ENCODE measurements at places on chromosomes 1 and 21.

DNA sequence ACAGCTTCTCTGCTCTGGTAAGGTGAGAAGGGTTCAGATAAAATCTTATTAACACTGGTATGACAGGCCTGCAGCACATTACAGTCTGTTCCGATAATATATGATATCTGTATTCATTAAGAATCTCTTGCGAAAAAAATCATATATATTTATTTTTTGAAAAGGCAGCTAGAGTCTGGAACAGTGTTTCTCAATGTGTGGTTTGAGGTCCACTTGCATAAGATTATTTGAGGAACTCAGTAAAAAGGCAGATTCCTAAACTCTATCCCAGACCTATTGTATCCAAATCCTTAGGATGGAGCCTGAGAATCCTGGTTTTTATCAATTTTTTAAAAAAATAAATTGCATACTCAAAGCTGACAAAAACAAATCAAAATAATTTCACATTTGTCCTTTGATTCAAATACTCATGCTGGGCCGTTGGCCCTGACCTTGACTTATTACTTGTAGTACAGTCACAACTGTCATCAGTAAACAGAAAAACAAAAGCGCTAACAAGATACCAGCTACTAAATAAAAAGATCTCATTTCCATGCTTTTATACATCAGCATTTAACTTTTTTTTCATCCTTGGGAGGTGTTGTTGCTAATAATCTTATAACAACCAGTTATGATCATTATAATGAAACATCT, 60.6 kb downstream of the RGS2 start:
- no peak for DNase-seq

- no peak for DNase-seq
These were observed 588 bp downstream of the FLVCR1 start for GRCh38 chr1:212858461-212859265.

DNA sequence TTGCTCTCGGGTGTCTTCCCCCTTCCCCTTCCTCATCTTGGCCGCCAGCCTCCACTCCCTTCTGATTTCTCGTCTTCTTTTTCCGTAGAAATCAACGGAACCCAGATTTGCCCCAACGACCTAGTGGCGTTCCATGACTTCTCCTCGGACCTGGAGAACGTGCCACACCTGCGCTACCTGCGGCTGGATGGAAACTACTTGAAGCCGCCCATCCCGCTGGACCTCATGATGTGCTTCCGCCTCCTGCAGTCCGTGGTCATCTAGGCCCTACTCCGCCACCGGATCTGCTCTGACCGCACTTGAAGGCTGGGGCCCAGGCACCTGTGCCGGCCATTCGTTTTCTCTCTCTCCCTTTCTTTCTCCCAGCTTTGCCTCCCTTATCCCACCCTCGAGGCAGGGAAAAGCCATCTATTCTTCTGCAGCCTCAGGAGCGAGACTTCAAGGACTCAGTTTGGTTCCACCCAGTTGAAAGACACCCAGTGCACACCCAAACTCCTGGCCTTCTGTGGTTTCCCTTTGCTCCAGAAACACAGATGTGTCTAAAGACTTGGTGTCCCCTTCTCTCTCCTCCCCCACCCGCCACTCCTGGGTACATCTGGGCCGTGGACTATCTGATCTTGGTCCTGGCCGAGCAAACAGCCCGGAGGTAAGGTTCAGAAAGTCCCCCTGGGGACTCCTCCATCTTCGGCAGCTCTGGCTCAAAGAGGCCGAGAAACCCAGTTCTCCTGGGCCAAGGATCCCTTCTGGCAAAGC, 7.2 kb upstream of the OPTC start:
- no peak for DNase-seq

GRCh38 chr21:29849735-29850176, 90.0 kb downstream of the GRIK1 start:
- peak; percentile 84 for DNase-seq

- peak; percentile 89 for DNase-seq
These were observed 1044.4 kb downstream of the ADGRL2 start for GRCh38 chr1:82844911-82845827.

GRCh38 chr1:167455786-167456446, 62.4 kb downstream of the CD247 start:
- DNase-seq, result peak; percentile 67

DNA sequence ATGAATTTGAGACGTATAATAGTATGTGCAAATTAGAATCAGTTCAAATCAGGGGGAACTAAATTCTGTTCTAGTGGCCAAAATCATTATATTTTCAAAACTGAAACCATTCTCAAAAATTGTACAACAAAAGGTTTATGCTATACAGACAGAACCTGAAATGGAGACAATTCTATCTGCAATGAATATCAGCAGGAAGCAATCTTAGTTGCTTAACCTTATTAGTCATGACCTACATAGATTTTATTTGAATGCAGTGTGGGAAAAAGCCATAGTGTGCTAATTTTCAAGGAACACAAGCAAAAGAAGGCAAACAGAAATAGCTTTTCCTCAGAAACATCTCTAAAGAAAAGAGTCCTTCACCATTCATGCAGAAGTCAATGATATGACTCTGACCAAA, 6.5 kb downstream of the AK5 start:
- DNase-seq, result no peak

DNA sequence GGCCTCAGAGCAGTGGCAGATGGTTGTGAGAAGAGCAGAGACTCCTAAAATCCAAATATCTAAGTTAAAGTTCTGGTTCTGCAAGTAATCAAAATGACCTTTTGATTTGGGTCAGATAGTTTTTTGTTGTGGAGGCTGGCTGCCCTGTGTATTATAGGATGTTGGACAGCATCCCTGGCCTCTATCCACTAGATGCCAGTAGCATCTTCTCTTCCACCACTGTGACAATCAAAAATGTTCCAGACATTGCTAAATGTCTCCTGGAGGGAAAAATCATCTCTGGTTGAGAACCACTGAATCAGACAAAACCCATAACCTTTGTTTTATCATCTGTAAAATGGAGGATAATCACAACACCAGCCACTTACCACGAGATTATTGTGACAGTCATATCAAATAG, 5.9 kb upstream of the DPT start:
- no peak for DNase-seq

GRCh38 chr21:29166853-29167252, 36.4 kb downstream of the MAP3K7CL start:
- no peak for DNase-seq

GRCh38 chr1:228999446-229000170, 264.3 kb downstream of the RHOU start:
- DNase-seq, result no peak

DNA sequence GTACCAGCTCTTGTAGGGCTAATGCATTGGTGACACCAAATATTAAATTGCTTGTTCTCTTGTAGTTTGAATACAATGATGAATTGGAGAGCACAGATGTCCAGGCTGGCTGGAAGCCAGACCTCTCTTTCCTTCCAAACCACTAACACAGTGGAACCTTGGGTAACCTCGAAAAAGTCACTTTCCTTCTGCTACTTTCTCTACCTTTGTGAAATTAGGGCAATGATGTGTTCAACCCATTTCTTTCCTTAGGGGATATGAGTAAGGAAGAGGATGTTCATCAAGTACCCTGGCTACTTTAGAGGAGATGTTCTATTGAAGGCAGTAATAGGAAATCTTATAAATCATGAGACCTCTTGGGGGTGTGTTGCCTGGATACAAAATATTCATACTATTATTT, 55.7 kb downstream of the XCL2 start:
- DNase-seq, result no peak

GRCh38 chr1:110136911-110137310, 13.4 kb upstream of the SLC6A17 start:
- DNase-seq, result peak; percentile 99

GRCh38 chr1:185795181-185795580, 61.0 kb downstream of the HMCN1 start:
- DNase-seq, result no peak

DNA sequence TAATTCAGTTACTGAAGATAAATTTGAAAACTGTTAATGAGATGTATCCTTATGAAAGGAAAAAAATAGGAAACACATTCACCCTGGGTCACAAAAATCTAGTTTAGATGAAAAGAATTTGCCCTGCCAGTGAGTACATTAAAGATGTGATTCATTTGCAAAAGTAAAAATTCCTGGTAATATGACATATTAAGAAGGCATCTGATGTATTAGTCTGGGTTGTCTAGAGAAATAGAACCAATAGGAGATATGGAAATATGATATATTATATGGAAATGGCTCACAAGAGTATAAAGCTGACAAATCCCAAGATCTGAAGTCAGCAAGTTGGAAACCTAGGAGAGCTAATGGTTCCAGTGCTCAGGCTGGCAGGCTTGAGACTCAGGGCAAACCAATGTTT, 153.8 kb downstream of the MRPL39 start:
- no peak for DNase-seq

- DNase-seq, result no peak
These were observed 100.2 kb downstream of the NRIP1 start for GRCh38 chr21:14964621-14965020.

- no peak for DNase-seq
These were observed 26.1 kb downstream of the CD244 start for GRCh38 chr1:160836561-160836960.

DNA sequence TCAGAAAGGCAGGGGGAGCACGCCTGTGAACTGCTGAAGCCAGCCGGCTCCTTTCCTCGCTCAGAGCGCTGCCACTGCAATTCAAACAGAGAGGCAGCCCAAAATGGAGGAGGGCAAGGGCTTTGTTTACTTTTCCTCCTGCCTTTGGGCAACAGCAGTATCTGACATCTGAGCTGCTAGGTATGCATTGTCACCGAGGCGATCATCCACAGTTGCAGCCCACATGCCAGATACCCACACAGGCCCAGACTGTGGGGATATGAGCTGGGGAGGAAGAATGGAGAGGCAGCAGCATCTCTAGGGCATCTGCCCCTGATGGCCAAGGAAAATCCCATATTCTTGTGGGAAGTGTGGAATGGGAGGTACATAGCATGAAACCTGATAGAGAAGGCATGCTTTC, 357.1 kb downstream of the BARHL2 start:
- DNase-seq, result no peak

GRCh38 chr1:173553312-173553711, 49.6 kb downstream of the SLC9C2 start:
- DNase-seq, result no peak

DNA sequence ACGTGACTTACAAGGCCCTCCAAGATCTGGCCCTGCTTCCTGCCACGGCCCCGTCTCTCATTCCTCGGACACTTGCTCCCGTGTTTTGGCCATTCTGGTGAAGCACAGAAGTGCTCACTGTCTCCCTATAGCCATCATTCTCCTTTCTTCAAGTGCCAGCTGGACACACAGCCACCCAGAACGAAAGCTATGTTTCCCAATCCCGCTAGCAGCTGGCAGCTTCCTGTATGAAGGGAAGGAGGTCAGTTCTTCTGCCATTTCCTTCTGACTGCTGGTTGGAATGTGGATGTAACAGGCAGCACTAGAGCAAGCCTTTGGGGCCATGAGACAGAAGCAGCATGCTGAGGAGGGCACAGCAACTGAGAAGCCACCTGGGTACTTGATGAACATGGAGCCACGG, 82.8 kb downstream of the TGFBR3 start:
- no peak for DNase-seq

- DNase-seq, result no peak
These were observed 187.5 kb downstream of the LMX1A start for GRCh38 chr1:165169028-165169427.

DNA sequence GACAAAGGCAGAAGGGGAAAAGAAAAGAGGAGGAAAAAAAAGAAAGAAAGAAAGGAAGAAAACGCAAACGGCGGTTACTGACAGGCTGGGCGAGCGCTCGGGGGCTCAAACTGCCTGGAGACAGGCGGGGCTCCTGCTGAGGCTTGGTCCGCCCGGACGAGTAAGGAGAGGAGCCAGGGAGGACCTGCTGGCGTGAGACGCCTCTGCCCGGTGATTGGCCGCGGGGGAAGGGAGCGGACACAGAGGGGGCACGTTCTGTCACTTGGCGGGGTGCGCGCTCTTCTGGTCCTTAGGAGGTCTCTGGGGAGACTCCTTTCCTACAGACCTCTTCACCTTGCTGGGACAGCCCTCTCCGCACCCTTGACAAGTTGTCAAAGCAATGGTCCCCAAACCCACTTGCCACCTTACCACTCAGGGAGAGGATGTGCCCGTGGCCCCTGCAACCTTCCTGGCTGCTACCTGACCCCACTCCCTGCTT, 791 bp upstream of the PIK3R3 start:
- no peak for DNase-seq

DNA sequence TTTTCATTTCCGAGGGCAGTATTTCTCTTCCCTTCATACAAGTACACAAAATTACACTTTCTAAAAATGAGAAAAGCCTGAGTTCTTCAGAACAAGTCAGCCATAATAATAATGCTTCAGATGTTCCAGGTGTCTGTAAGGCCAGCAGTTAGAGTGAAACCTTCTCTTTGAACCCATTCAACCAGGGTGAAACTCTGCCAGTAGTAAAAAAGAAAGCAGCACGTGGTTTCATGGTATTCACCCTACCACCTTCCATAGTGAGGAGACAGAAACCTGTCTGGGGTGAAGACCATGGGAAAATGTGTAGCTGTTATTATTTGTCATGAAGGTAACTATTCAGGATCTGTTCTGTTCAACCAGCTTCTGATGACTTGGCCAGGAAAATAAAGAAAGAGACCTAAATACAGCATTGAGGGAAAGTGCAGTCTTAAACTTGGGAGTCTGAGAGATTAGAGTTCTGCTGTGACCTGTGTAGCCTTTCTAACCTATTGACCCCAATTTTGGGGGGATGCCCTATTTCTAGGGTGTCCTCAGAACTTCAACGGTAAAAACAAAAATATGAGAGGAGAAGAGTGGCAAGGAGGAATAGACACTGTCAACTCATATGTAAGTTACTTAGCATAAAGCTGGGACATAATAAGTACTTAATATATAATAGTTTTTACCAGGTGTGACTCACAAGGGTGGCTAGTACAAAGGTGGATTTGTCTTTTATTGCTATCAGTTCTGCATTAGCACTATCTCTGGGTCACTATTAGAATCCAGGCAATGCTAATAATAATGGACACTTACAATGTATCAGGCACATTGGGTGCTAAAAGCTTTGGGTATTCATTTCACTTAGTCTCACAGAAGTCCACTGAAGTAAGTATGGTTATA, 70.0 kb upstream of the TNFSF4 start:
- DNase-seq, result no peak

- no peak for DNase-seq
These were observed 35.5 kb downstream of the ADAMTS1 start for GRCh38 chr21:26809745-26810144.

- DNase-seq, result no peak
These were observed 26.7 kb upstream of the C2CD2 start for GRCh38 chr21:41980561-41980960.

- DNase-seq, result no peak
These were observed 14.6 kb upstream of the GBP4 start for GRCh38 chr1:89213347-89213746.
